Endothelial cell of umbilical vein (primary cell): ENCODE measurements at places on chromosomes 5 and 9. TPM values are rescaled to one million over a fixed set of nuclear protein-coding genes. Genes with fewer than 3 reads are reported as not detected.
A peak's percentile ranks its signal among the peaks of the same experiment; 100 is the strongest.

DNA sequence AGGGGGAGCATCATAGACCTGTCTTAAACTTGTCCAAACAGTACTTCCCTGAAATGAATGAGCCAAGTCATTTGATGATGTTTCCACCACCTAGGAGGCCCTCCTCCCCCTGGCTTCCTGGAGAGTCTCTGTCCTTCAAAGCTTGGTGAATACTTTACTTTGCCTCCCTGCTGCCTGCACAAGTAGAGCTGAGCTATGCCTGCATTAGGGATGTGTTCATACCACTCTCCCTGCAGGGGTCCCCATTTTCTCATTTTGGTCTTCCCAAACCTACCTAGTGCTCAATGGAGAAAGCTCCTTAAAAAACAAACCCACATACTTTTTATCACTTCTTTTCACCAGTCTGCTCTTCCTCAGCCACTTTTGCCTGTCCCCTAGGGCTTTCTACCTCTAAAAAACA is 7.7 kb downstream of the CCNI2 start:
- DNase-seq = peak; percentile 42

GRCh38 chr5:97550164-97550563 is 367.1 kb upstream of the RIOK2 start:
- DNase-seq = peak; percentile 48

- DNase-seq = no peak
Measured at GRCh38 chr5:41858890-41859289, 11.3 kb downstream of the OXCT1 start.

Gene SEMA6A
- 1.4 and 1.5 TPM in 2 replicates for total RNA-seq

DNA sequence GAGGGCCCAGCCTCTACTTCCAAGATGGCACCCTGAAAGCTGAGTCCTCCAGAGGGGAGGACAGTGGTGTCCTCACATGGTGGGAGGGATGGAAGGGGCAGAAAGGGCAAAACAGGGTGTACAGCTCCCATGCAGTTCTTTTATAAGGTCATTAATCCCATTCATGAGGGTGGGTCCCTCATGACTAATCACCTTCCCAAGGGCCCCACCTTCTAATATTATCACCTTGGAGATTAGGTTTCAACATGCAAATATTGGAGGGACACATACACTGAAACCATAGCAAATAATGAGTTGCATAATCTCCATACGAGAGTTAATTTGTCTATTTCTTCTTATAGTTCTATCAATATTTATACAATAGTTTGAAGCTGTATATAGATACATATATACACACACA is 5.8 kb upstream of the ZBTB43 start:
- no peak for DNase-seq
